Activated naive CD4-positive, alpha-beta T cell treated with anti-CD3 and anti-CD28 coated beads, Interleukin-2, amount 50 U/mL, for 72 hours (primary cell): ENCODE measurements at places on chromosomes 13 and 19.

DNA sequence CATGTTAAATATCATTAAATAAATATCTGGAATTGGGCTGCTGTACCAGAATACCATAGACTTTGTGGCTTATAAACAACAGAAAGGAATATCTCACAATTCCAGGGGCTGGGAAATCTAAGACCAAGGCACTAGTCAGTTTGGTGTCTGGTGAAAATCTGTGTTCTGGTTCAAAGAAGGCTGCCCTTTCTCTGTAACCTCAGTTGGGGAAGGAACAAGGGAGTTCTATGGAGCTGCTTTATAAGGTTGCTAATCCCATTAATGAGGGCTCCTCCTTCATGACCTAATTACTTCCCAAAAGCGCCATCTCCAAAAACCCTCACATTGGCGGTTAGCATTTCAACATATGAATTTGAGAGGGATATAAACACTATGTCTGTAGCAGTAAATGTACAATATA, 480.9 kb downstream of the GPC5 start:
- DNase-seq = no peak

DNA sequence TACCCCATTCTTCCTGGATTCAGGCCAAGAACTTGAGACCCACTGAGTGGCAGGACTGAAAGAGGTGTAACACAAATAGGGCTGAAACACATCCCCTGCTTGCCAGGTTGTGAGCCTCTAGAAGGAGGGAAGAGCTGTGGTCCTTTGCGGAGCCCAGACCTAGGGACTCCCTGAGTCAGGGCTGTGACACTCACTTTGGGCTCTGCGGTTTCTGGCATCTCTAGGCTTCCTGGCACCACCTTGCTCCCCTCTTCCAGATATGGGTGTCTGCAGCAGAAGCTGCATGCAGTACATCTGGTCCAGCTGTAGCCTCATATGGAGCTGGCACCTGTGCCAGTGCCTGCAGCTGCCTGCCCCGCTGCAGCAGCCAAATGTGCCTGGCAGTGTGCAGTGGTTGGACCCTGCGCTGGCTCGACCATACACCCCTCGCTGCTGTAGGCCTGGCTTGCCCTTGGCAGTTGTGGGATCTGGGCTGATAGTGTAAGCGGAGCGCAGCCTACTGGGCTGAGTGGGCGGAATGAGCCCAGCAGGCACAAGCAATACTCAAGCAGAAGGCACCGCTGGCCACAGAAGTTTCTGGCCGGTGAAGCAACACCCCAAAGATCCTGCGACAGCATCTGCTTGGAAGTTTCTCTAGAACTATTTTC, 290.4 kb downstream of the SLITRK6 start:
- no peak for DNase-seq

- no peak for DNase-seq
Observed at GRCh38 chr19:4897146-4897545, 5.5 kb downstream of the ARRDC5 start.

- DNase-seq = no peak
Observed at GRCh38 chr13:102322211-102322610, 79.6 kb downstream of the FGF14 start.

GRCh38 chr13:60213236-60213744, 49.6 kb upstream of the DIAPH3 start:
- DNase-seq = no peak

DNA sequence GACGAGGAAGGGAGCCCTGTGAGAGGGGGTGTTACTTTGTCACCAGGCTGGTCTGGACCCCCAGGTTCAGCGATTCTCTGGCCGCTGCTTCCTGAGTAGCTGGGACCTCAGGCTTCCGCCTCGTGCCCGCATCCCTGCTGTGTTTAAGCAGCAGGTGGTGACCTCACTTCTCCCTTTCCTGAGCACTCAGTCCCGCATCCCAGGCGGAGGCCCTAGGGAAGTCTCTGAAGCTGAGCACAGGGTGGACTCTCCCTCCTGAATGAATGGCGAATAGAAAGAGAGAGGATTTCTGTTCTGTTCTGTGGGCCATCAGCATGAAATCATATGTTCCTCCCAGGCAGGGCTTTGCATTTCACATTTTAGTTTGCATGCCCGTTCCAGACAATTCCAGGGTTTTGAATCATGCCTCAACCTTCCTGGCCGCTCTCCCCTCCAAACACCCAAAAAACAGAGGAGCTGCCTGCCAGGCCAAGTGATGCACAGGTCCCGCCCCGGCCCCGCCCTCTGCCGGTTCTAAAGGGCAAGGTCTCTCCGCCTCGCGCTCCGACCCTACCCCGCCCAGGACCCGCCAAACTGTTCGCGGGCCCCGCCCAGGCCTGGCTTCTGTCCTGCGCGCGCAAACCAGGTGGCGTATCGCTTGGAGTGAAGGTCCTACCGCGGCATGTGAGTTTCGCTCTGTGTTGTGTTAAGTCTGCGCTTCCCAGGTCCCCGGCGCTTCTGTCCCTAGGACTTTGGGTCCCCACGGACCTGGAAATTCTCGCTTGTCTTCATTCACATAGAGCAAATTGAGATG, 35.1 kb upstream of the ZNF808 start:
- no peak for DNase-seq

DNA sequence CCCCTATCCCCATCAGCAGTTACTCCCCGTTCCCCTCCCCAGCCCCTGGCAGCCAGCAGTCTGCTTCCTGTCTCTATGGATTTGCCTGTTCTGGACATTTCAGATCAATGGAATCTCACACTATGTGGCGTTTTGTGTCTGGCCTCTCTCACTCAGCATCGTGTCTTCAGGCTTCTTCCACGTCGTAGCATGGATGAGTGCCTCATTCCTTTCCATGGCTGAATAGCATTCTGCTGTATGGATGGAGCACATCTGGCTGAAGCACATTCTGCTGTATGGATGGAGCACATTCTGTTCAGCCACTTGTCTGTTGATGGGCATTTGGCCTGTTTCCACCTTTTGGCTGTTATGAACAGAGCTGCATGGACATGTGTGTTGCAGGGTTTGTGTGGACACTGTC, 29.5 kb downstream of the CRTC1 start:
- DNase-seq = no peak

GRCh38 chr13:110914331-110915056, 375 bp downstream of the ANKRD10 start:
- DNase-seq = peak; percentile 86

DNA sequence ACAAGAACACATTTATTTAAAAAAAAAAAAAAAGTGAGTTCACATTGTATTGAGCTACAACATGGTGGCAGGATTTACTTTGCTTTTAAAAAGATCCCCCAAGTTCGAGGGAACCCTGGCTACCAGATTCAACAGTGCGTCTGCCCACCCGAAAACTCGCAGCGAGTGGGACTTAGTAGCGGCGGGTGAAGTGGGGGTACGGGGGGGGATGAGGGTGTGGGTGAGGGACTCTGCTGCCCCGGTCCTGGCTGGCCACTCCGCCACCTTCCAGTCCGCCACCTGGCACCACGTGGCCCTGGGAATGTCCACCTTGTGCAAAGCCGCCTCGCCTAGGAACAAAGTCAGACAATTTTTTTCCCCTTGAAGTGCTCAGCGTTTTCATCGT, 19.3 kb upstream of the TINCR start:
- no peak for DNase-seq

DNA sequence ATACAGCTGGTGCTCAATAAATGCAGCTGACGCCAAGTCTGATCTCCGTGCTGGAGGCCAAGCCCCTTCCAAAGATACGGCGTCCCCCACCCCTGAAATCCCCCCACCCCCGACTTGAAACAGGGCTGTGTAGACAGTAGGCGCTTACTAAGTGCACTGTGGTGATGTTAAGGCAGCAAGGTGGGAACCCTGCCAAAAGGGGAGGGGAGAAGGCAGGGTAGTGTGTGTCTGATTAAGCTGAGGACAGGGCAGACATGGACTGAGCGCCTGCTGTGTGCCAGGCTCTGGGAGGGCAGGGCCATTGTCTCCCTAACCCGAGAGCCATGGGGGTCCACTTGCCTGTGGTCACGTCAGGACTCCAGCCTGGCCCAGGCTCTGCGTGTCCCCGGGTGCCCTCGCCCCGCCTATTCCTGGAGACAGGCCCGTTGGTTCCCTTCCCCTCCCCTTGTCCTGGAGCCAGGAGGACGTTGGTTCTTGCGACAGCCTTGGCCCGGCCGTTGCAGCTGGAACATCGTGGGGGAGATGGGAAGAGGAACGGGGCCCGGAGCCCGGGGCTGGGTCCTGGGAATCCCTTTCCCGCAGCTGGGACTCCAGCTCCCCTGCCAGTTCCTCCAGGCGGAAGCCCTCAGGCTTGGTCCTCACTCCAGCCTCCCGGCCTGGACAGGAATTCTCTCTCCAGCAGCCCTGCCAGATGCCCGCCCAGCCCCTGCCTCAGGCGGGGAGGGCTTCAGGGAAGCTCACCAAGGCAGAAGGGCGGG, 1.7 kb upstream of the ELANE start:
- DNase-seq = no peak

DNA sequence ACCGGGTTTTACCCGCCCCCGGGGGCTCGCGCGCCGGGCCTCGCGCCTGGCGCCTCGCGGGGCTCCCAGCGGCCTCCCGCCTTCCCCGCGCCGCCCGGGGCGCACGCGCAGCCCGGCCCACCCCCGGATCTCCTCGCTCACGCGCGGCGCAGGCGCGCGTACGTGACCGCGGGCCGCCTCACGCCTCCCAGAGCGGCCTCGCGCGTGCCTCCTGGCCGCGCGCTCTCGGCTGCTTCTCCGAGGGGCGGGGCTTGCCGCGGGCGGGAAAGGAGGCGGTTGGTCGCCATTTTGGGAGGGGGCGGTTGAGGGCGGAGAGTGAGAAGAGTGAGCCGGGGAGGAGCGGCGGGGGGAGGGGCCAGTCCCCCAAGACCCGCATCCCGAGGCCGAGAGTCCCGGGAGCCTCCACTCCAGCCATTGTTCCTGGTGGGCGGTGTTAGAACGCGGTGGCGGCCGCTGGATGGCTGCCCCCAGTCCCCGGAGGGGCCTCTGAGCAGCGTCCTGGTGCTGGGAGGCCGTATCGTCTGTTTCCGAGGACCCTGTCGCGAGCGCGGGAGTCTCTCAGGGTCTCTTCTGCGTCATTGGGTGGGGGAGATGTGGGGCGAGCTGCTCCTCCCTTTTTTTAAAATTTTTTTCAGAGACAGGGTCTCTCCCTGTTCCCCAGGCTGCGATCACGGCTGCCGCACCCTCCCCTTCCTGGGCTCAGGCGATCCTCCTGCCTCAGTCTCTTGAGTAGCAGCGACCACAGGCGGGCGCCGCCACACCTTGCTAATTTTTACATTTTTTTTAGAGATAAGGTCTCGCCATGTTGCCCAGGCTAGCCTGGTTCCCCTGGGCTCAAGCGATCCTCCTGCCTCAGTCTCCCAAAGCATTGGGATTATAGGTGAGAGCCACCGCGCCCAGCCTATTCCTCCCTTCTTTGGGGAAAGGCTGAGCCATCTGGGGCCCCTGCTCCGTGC, at the start of gene ZNF541:
ZNF541 (minus strand) TSS at position 78 of the 956 bp plus-strand sequence. CDS start 17,292 bp downstream, outside the sequence.
- peak; percentile 60 for DNase-seq

GRCh38 chr13:67509018-67509417, 278.9 kb upstream of the PCDH9 start:
- no peak for DNase-seq

GRCh38 chr13:52845334-52845761, 3.1 kb downstream of the PCDH8 start:
- DNase-seq = peak; percentile 11

GRCh38 chr13:21060338-21061028, 903 bp downstream of the LATS2 start:
- DNase-seq = no peak

- DNase-seq = no peak
Observed at GRCh38 chr19:11199517-11199916, 2.2 kb upstream of the KANK2 start.

DNA sequence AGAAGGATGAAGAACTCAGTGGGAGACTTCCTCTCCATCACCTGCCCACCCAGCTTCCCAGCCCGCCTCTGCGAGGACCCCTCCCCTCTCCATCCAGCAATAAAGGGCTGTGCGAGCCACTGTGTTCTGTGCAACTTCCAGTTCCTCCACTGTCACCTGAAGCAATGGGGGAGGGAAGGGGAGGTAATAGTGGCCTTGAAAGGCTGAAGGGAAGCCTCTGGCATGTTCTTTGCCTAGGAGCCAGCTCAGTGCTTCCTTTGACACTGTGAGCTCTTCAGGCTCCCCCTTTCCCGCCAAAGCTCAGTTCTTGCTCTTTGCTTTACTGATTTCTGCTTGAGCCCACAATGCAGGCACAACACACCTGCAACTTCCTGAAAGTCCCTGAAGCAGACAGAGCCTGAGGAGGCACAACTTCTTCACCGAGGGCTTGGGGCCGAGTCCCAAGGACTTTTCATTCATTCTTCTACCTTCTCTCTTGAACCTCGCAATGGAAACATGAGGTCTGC, 73.2 kb upstream of the DOCK9 start:
- no peak for DNase-seq

- DNase-seq = no peak
Observed at GRCh38 chr13:101709952-101710351, 257.5 kb downstream of the ITGBL1 start.

DNA sequence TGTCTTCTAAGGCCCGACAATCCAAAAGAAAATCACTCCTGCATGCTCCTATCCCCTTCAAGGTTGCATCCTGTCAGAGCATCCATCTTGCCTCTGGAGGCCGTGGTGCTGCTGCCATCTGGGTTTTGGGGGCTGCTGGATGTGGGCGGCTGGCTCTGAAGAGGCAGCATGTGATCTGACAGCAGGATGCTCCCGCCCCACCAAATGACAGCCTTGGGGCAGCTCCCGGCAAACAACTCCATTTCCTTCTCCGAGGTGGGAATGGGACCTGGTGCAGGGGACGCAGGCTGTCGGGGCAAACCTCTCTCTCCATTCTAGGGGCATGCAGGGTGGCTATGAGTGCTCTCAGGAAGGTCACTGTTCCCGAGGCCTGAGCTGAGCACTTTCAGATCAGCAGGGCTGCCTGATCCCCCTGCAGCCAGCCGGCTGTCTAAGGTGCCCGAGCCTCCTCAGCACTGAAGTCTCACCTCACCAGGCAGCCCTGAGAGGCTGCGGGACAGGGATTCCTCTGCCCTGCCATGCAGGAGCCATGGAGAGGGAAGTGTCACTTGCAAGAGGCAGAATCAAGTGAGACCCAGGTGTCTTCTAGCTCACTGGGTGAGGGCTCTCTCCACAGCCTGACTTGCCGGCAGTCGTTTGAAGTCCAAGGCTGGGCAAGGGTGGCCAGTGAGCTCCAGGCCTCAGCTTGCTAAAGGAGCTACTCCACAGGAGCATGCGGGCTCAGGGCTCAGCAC, 28.8 kb downstream of the TSSK6 start:
- no peak for DNase-seq

- DNase-seq = no peak
Observed at GRCh38 chr19:4455719-4456475, 1.7 kb downstream of the UBXN6 start.

DNA sequence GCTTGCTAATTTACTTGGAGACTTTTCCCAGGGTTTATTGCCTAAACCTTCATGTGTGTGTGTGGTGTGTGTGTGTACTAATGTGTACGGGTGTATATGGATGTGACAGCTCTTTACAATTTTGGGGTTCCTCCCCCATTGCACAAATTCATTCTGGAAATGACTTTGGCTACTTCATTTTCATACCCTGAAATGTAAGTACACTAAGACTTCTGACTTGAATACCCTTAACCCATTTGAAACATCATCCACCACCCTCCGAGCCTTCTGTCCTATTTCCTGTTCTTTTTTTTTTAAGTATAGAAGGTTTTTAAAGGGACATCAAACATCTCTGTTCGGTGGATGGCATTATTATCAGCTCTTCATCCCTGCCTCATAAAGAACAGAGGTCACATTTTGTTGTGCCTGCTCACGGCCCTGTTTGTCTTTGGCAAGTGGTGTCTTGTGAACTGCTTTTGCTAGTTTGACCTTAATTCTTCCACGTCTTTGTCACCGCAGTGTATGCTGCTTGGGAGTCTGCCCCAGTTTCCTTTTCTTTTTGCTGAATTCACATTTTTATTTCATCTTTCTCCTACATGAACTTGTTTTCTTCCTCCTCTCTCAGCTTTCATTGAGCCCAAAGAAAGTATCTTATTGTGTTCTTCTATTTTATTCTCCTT, 228.3 kb downstream of the FOXO1 start:
- DNase-seq = no peak

- DNase-seq = no peak
Observed at GRCh38 chr13:32125221-32125689, 93.7 kb downstream of the FRY start.
